ENCODE measurements at places on chromosomes 7 and 10.

DNA sequence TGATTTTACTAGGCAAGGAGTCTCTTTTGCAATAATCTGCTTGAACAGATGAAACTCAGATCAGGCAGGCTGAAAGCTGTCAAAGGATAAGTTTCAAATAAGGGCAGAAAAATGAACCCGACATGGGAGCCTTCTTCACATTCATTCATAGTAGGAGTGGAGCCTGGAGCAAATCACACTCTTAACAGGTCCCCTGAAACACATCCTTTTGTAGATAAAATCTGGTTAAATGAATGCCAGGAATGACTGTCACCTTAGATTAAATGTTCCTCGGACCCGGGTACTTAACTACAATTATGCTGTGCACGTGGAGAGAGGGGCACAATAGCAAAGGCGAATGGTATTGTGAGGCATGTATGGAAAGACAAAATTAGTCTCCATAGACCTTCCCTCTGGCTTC, 344.7 kb upstream of the LRGUK start:
- DNase-seq = no peak

DNA sequence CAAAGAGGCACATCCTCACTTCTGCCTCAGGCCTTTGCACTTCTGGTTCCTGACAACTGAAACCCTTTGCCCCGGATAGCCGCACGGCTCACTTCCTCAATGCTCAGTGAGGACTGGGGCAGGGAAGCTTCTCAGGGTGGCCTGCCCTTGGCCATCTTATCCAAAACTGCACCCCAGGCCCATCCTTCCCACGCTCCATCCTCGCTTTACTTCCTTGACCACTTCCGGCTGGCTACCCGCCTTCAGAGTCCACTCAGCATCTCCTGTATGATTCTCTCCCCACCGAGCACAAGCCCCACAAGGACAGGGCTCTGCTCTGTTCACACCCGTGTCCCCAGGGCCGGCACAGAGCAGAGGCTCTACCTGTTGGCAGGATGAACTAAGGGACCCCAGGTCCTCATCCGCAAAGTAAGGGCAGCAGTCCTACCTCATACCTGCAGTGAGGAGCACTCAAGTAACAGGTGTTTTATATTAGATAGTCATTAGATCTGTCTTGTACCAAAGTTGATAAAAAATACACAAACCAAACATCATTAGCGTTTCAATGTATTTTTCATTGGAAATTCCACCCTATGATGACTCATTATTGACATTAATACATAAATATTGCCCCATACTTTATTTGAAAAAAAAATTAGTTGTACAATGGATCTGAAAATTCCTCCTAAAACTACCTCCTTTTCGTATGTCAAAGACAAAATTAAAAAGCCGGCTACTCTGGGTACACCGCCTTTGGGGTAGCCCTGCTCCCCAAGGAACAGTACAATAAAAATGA, 35.0 kb downstream of the GNA12 start:
- no peak for DNase-seq

- DNase-seq = no peak
These were observed 58.3 kb downstream of the GRK5 start for GRCh38 chr10:119265691-119266090.

DNA sequence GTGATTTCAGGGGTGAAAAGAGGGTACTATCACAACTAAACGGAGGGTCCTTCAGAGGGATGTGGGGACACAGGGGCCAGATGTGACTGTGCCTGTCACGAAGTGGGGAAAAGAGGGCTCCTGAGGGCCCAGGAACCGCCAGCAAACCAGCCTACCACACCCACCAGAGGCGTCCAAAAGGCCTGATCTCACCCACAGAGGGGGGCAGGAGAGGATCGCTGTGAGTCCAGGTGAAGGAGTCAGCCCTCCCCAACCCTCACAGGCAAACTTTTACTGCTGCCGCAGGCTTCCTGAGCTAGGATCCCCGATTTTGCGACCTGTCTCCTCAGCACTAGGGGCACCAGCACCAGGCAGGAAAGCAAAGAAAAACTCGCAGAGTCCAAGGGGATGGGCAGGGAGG, 64.7 kb downstream of the HIPK2 start:
- DNase-seq = no peak

GRCh38 chr10:128578766-128579165, 452.5 kb upstream of the MKI67 start:
- no peak for DNase-seq

GRCh38 chr7:46363688-46364087, 442.6 kb upstream of the IGFBP3 start:
- DNase-seq = no peak

GRCh38 chr10:1520909-1521565, 216.3 kb downstream of the ADARB2 start:
- no peak for DNase-seq

DNA sequence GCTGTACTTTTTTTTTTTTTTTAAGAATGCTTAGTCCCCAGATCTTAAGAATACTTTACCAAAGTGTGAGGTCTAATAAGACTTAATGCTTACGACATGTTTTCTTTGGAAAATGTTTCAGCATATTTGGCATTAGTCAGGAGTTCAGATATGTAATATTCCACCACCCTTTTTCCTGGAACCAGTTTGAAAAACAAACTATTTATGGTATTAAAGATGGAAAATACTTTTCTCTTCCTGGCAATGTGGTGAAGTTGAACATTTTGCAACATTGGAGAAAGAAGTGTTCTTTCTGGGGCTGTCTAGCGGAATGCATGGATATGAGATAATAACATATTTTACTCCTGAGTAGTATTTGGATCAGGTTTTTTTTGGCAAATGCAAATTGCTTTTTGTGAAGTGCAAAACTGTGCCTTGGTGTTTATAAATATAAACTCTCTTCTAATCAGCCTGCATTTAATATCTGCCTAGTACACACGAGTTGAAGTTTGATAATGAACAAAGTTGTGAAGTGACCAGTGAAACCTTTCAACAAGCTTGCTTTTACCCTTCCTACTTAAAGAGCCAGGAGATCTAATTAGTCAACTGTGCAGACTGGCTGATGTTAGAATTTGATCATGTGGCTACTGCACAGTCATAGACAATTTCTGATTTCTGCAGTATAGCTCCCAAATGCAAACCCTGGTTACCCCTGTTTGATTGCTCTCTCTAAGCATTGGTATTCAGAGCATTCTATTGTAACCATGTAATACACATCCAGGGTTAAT, 20.9 kb downstream of the MAP3K8 start:
- DNase-seq = no peak

DNA sequence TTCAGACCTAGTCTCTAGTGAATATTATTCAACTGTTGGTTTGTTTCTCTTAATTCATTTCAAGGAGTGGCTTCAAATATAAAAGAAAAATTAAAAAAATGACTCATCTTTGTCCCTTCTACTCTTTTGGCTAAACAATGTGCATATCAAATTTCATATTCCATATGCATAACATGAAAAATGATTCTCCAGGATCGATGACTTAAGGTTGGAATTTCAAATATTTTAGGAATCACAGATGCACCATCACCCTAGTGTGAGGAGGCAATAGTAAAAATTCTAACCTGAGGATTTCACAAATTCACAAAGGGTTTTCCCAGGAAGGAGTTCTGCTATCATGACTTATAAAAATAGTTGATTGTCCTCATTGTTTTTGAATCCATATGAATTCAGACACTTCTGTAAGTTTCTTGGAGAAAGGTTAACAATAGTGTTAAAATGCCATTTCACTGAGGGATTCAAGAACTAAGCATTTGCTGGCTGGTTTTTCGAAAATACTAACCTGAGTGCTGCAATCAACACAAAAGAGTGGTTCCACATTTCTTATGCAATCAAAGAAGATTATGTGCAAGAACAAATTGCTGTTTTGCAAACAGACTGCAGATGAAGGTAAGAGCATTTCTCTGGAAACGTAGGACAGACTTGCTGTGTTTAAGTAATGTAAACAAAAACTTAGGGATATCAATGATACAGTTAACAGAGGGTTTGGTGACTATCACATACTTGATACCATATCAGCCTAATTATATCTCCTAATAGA, 547.5 kb upstream of the LRRTM3 start:
- DNase-seq = no peak

GRCh38 chr7:50652400-50653125, 87.4 kb upstream of the DDC start:
- no peak for DNase-seq

DNA sequence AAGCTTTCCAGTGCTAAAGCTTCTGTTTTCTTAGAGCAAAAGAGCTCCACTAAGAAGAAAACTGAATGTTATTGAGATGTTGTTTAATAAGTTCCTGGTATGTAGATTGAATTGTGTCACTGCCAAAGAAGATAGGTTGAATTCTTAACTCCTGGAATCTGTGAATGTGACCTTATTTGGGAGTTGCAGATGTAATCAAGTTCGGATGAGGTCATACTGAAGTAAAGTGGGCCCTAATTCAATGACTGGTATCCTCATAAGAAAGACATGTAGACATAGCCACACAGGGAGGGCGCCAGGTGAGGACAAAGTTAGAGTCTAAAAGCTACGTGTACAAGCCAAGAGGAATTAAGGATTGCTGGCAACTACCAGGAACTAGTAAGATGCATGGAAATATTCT, 732.1 kb upstream of the C7orf33 start:
- no peak for DNase-seq

DNA sequence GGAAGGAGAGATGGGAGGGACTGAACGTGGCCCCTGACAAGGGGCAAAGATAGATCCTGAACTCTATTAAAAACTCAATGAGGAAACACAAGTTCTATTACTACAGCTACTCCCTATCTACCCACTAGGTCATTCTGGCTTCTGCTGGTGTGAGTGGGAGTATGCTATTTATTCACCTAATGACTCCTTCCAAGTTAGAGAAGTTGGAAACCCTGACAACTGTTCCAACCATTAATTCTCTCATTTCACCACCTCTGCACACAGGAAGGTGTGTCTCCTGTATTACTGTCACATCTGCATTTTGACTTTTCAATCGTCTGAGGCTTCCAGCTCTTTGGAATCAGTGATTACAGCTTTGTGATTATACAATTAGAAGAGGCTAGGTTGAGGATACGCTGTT, 169.4 kb upstream of the ADO start:
- no peak for DNase-seq

- peak; percentile 57 for DNase-seq
These were observed 190.4 kb downstream of the DGKI start for GRCh38 chr7:137656227-137656849.

- no peak for DNase-seq
These were observed 507.2 kb downstream of the TNS3 start for GRCh38 chr7:47074702-47075153.

DNA sequence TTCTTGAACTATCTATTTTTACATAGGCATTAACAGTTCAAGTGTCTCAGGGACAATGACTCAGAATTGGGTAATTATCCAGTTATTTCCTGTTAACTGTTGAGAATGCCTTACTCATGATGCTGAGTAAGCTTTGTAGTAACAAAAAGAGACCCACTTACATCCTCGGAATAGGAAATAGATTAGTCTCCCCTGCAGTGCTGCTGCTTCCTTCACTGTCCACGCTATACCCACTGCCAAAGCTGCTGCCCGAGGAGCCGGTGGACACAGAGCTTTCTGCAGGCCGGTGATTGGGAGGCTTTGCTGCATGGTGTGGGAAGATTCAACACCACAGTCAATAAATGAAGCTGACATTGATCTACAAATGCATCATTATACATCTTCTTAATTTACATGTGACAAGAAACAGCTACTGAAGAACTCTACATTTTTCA, 357.1 kb downstream of the PCLO start:
- no peak for DNase-seq

DNA sequence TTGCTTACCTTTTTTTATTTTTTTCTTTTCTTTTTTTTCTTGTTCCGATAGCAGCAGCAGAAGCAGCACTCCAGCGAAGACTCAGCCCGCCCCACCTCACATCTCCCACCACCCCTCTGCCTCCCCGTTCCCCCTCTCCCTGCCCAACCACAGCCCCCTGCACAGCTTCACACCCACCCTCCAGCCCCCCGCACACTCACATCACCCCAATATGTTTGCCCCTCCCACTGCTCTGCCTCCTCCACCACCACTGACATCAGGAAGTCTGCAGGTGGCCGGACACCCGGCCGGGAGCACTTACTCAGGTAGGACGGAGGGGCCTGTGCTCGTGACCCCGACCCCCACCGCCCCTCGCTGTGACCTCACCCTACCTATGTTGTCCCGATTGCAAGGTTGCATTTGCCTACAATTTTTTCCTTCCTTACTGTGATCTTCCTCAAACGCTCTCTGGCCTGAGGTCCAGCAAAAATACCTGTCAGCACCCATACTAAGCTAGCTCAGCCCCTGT, 367.2 kb upstream of the GALNT17 start:
- DNase-seq = no peak

- no peak for DNase-seq
These were observed 77.5 kb upstream of the YAE1 start for GRCh38 chr7:39488467-39489393.

- no peak for DNase-seq
These were observed 139.5 kb upstream of the PRKCQ start for GRCh38 chr10:6719561-6719960.

DNA sequence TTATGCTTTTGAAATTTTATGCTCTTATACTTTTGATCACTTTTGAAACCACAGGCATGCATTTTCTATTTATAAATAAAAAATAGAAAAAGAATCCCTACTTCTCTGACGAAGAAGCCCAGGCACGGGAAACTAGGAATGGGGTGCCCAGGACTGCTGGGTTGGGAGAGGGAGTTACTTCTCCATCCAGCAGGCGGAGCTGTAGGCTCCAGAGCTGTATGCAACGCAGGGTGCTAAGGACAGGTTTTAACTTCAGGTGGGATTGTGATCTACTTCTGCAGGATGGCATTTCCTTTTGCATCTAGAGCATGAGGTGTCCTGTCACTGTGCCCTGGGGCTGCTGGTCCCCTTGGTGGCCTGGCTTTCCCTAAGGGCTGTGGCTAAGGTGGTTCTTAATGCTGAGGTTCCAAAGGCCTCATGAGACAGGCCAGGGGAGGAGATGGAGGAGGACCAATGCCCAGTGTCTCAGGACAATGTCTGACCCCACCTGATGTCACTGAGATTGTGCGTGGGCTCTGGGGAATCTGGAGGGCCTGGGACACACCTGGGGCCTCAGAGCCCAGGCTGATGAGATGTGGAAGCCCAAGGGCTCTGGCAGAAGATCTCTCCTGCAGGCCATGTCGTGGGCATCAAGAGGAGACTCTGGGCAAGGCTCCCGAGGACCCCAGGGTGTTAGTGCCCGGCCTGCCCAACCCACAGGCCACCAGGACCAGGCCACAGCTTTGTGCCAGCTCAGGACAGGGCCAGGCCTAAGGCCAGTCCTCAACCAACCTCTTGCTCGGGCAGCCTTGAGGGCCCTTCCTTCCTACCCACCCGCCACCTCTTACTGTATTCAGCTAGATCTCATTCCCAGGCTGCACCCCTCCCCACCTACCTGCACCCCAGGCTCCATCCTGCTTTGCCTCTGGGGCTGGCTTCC, 507 bp downstream of the CCDC201 start:
- no peak for DNase-seq
